ENCODE measurements at places on chromosomes 7 and 10. TPM values are rescaled to one million over a fixed set of nuclear protein-coding genes. Genes with fewer than 3 reads are reported as not detected.
A peak's percentile ranks its signal among the peaks of the same experiment; 100 is the strongest.

Gene RBM33
- 41.4 TPM for total RNA-seq

DNA sequence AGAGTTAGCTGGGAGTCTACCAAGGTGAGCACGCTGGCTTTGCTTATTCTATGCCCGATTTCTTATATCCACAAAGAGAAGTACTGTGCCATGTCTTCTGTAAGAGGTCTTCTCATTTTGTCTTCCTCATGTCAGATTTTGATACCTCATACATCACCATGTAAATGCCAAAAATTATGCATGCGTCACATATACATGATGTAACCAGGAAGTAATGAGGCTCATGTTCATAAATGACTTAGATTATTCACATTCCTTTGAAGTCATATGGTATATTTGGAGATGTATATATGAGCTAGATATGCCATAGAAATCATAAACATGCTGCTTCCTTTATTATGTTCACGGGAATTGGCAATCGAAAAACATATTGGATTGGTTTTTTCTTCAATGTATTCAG lies 97.7 kb upstream of the CELF2 start:
- no peak for DNase-seq

- no peak for DNase-seq
These were observed 464.8 kb downstream of the SEMA3D start for GRCh38 chr7:84722086-84722485.

GRCh38 chr10:110209454-110209925 lies 2.1 kb downstream of the MXI1 start:
- DNase-seq: peak; percentile 60

GRCh38 chr10:60565492-60565891 lies 175.8 kb upstream of the ANK3 start:
- no peak for DNase-seq

GRCh38 chr7:132362059-132362458 lies 214.2 kb downstream of the PLXNA4 start:
- DNase-seq: no peak

- no peak for DNase-seq
These were observed 140.7 kb downstream of the DYNC2I1 start for GRCh38 chr7:158997110-158997453.

Measured in psoas muscle (tissue), 8 donors.